ENCODE measurements at places on chromosomes 3 and 15. TPM values are rescaled to one million over a fixed set of nuclear protein-coding genes. Genes with fewer than 3 reads are reported as not detected.
A peak's percentile ranks its signal among the peaks of the same experiment; 100 is the strongest.

The CP gene
- 0.52 TPM for total RNA-seq

The UBL7 gene
- total RNA-seq = 65.3 TPM

- no peaks in the 10 kb centered on the region for H3K27me3 ChIP-seq
- no peaks in the 10 kb centered on the region for H3K36me3 ChIP-seq
- H3K4me3 ChIP-seq = no peak overlapping the region
- no peaks in the 10 kb centered on the region for H3K4me1 ChIP-seq
- H3K27ac ChIP-seq = no peak overlapping the region
- no peak for DNase-seq
These were observed 161.7 kb upstream of the ZNF385D start for GRCh38 chr3:21912711-21913110.

The SIDT1 gene
- total RNA-seq = not detected

DNA sequence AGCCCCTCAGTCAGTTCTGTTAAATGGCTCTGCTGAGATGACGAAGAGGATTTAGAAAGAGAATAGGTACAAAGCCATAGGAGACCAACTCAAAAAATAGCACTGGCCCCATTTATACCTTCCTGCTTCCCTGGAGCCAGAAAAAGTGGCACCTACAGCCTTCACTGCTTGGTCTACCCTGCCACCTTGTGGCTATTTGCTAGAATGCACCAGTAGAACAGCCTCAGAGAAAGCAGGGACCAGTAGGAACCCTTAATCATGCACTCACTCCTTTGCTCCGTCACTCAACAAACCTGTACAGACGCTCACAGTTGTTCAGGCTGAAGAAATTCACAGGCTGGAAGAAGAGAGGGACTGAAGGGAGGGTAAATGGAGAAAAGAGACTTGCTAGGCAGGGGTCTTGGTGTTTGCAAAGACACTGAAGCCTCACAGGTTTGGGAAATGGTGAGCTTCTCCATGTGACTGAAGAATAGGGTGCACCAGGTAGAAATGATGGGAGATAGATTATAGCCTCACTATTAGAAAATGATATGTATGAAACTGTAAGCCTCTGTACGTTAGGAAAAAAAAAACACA lies 12.1 kb upstream of the RTP2 start:
- no peak overlapping the region for H3K4me3 ChIP-seq
- H3K27ac ChIP-seq = no peak overlapping the region
- H3K4me1 ChIP-seq = peaks cover 3% of the 10 kb centered on the region
- peak; percentile 72 for DNase-seq
- no peaks in the 10 kb centered on the region for H3K36me3 ChIP-seq
- no peaks in the 10 kb centered on the region for H3K27me3 ChIP-seq

DNA sequence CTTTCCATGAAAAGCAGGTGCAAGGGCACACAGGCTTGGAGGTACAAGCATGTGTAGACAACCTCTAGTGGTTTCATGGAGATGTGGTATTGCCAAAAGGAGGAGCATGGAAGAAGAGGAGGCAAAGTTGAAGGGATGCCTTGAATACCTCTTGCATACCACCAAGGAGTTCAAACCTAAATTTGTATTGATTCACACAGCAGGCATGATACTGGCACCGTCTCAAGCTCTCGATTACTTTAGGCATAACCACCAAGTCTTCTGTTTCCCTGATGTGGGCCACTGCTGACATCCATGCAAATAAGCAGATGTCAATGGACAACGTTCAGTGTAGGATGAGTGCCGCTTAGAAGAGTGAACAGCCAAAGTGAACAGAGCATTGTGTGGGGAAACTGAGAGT lies 87.1 kb downstream of the SCN11A start:
- peaks cover 26% of the 10 kb centered on the region for H3K27me3 ChIP-seq
- no peak overlapping the region for H3K27ac ChIP-seq
- DNase-seq = no peak

DNA sequence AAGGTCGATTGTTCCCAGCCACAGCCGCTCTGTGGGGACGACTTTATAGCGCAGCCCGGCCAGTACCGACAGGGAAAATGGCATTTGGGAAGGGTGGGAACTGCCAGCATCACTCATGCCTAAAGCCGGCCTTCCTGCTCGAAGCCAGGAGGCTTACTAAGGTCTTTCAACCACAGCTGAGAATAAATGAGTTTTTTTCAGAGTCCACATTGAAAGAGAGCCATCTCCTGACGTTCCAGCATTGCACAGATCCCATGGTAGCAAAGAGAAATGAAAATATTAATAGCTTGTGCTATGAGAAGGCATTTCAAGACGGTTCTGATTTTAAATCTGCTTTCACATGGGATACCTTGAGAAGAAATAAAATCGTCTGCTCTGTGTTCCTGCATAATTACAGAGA lies 230.2 kb upstream of the IGF1R start:
- no peak overlapping the region for H3K27ac ChIP-seq
- no peaks in the 10 kb centered on the region for H3K36me3 ChIP-seq

The XIRP1 gene
- not detected for total RNA-seq

DNA sequence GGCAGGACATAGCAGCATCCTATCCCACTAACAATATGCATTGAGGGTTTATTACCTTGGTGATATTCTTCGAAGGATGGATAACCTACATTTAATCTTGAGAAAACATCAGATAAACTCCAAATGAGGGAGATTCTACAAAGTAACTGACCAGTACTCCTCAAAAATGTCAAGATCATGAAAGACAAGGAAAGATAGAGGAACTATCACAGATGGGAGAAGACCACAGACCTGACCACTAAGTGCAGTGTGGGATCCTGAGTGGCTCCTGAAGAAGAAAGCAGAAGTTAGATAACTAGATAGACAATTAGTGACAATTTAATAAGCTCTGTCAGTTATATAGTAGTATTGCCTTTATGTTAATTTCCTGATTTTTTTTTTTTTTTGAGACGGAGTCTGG lies 17.7 kb upstream of the CGNL1 start:
- no peak for DNase-seq
- no peaks in the 10 kb centered on the region for H3K27me3 ChIP-seq
- no peaks in the 10 kb centered on the region for H3K4me1 ChIP-seq
- no peak overlapping the region for H3K27ac ChIP-seq

GRCh38 chr15:98651036-98651481 lies 2.7 kb downstream of the IGF1R start:
- peaks cover 17% of the 10 kb centered on the region for H3K4me1 ChIP-seq
- no peak for DNase-seq
- peaks cover 34% of the 10 kb centered on the region for H3K27me3 ChIP-seq
- no peak overlapping the region for H3K4me3 ChIP-seq
- no peak overlapping the region for H3K27ac ChIP-seq

- H3K36me3 ChIP-seq = peaks cover 23% of the 10 kb centered on the region
- peak overlapping the region; percentile 69 for H3K27ac ChIP-seq
- H3K27me3 ChIP-seq = no peaks in the 10 kb centered on the region
- H3K4me1 ChIP-seq = peaks cover 33% of the 10 kb centered on the region
- H3K4me3 ChIP-seq = peak overlapping the region; percentile 35
- DNase-seq = no peak
These were observed 835 bp upstream of the TTLL3 start for GRCh38 chr3:9809239-9809614.

GRCh38 chr3:72591522-72592421 lies 256.5 kb downstream of the SHQ1 start:
- no peaks in the 10 kb centered on the region for H3K27me3 ChIP-seq
- H3K4me3 ChIP-seq = no peak overlapping the region
- peaks cover 18% of the 10 kb centered on the region for H3K4me1 ChIP-seq
- no peak for DNase-seq

GRCh38 chr3:128922804-128923459 lies 43.5 kb downstream of the ACAD9 start:
- H3K27ac ChIP-seq = no peak overlapping the region
- H3K4me1 ChIP-seq = no peaks in the 10 kb centered on the region

- no peaks in the 10 kb centered on the region for H3K4me1 ChIP-seq
- no peaks in the 10 kb centered on the region for H3K36me3 ChIP-seq
- H3K27ac ChIP-seq = no peak overlapping the region
- DNase-seq = no peak
These were observed 18.1 kb upstream of the MUC4 start for GRCh38 chr3:195829897-195830254.

DNA sequence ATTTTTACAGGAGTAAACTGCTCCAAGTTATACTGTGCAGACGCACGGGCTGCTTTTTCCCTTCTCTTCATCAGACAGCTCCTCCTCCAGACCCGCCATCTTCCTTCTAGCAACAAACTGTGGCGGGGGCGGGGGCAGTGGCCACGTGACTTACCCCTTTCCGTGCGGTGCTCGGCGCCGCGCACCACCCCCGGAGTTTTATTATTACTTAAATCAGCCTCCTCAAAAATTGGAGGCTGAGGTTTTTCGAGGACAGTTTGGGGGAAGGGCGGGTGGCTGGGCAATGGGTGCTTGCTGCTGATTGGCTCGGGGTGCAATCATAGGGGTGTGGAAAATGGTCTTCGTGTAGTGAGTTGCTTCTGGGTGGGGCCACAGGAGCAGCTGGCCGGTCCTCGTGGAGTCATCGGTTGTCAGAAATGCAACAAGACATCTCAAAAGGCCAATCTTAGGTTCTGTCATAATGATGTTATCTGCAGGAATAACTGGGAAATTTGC lies 77.1 kb upstream of the MFGE8 start:
- H3K4me1 ChIP-seq = no peaks in the 10 kb centered on the region
- H3K27ac ChIP-seq = no peak overlapping the region
- H3K27me3 ChIP-seq = no peaks in the 10 kb centered on the region
- no peaks in the 10 kb centered on the region for H3K36me3 ChIP-seq

The DNAH12 gene
- not detected for total RNA-seq

The UROC1 gene
- total RNA-seq = not detected

DNA sequence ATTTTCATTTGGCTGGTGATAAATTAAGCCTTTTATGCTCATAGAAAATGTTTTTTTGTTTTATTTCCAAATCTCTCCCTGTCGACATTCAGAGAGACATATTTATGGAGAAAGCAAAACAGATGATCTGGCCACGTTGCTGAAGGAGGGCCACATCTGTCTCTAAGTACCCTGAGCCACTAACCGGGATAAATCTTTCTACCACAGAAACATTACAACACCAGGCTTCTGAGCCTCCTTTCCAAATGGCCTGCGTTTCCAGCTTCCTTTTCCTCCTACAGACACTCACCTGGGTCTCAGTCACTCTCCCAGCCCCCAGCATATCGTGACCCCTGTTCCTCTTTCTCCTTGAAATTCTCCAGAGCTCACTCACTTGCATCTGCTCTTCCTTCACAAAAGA lies 161.0 kb downstream of the ARRDC4 start:
- H3K36me3 ChIP-seq = no peaks in the 10 kb centered on the region
- no peak overlapping the region for H3K27ac ChIP-seq
- no peaks in the 10 kb centered on the region for H3K4me1 ChIP-seq
- no peaks in the 10 kb centered on the region for H3K27me3 ChIP-seq

The PARL gene
- 69.7 TPM for total RNA-seq

- no peaks in the 10 kb centered on the region for H3K36me3 ChIP-seq
- H3K27me3 ChIP-seq = 0 out of 2 replicates have a peak, but pooled peaks cover 11% of the 10 kb centered on the region
- no peaks in the 10 kb centered on the region for H3K4me1 ChIP-seq
- no peak overlapping the region for H3K4me3 ChIP-seq
These were observed 234.9 kb upstream of the LMCD1 start for GRCh38 chr3:8266730-8267131.

The CCDC54 gene
- total RNA-seq = not detected

GRCh38 chr15:39230205-39230907 lies 350.5 kb upstream of the THBS1 start:
- peaks cover 8% of the 10 kb centered on the region for H3K4me1 ChIP-seq
- H3K4me3 ChIP-seq = no peak overlapping the region
- H3K36me3 ChIP-seq = no peaks in the 10 kb centered on the region
- H3K27me3 ChIP-seq = no peaks in the 10 kb centered on the region

DNA sequence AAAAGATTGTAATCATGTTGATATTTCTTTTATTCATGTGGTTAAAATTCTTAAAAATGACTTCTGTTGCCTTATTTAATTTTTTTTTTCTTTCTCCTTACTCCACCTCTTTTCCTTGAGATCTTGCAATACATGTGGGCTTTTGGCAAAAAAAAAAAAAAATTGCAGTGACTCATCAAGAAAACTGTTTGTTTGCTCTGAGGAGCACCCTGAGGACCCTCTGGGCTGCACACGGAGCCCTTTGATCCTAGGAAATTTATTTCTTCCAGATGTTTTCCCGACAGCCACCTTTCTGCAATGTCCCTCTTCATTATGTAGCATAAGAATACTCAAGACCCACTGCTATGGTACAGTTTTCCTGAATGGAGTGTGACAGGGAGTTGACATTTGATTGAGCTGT lies 371.7 kb downstream of the ZBTB20 start:
- DNase-seq = no peak
- peaks cover 24% of the 10 kb centered on the region for H3K4me1 ChIP-seq
- H3K27me3 ChIP-seq = no peaks in the 10 kb centered on the region
- H3K36me3 ChIP-seq = no peaks in the 10 kb centered on the region

The GPR62 gene
- not detected for total RNA-seq

GRCh38 chr15:39944726-39945125 lies 10.8 kb downstream of the EIF2AK4 start:
- no peaks in the 10 kb centered on the region for H3K4me1 ChIP-seq
- H3K27me3 ChIP-seq = no peaks in the 10 kb centered on the region
- H3K4me3 ChIP-seq = no peak overlapping the region
- no peak overlapping the region for H3K27ac ChIP-seq

DNA sequence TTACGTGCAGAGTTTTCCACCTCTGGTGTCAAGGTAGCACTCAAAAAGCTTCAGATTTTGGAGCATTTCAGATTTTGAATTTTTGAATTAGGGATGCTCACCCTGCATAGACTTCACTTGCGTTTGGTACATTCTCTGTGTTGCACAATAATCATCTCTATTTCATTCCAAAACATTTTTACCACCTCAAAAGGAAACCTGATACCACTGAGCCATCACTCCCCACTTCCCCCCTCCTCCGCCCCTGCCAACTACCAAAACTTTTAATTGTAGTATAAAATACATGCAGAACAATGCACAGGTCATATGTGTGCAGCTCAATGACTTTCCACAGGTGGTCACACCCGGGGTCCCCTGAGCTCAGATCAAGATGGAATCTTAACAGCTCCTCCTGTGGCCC lies 208.8 kb downstream of the SV2B start:
- no peaks in the 10 kb centered on the region for H3K4me1 ChIP-seq
- DNase-seq = no peak

The CFAP91 gene
- total RNA-seq = 0.96 TPM

- H3K4me3 ChIP-seq = peak overlapping the region; percentile 88
- no peaks in the 10 kb centered on the region for H3K27me3 ChIP-seq
- H3K4me1 ChIP-seq = peaks cover 56% of the 10 kb centered on the region
These were observed 752 bp downstream of the C15orf39 start for GRCh38 chr15:75202251-75203016.

DNA sequence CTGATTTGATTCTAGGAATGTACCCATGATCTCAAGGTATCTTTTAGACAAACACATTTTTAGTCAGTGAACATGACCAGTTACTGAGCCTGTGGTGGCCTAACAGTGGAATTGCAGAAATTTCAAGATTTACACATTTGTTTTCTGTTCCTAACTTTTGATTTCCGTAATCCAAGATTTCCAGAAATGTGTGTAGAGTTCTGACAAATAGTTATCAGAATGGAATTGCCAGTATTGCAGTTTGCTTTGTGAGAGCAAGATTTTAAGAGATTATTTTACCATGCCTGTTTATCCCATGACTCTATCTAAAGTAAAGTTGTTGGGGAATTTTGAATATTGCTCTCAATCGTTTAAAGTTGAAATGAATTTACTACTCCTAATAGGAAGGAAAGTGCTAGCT lies 11.7 kb upstream of the UTS2B start:
- no peak overlapping the region for H3K4me3 ChIP-seq
- no peak overlapping the region for H3K27ac ChIP-seq

DNA sequence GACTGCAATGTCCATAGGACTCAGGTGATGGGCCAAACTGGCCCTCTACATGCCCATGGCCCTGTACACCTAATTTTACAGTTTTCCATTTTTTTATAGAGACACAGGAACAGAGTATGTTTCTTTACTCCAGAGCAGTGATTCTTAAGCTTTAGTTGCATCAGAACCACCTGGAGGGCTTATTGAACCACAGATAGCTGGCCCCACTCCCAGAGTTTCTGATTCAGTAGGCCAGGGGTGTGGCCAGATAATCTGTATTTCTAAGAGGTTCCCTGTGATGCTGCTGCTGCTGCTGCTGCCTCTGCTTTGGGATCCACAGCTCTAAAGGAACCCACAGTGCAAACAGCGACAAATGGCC lies 5.1 kb downstream of the RBP1 start:
- H3K27ac ChIP-seq = peak overlapping the region; percentile 81
- no peaks in the 10 kb centered on the region for H3K36me3 ChIP-seq
- peak; percentile 77 for DNase-seq
